ENCODE measurements at places on chromosomes 7 and 10. TPM values are rescaled to one million over a fixed set of nuclear protein-coding genes. Genes with fewer than 3 reads are reported as not detected.

RASSF4 gene
- 13.1 TPM for total RNA-seq

FAM25C gene
- total RNA-seq: not detected

PILRA gene
- total RNA-seq: not detected

EBLN1 gene
- not detected for total RNA-seq

PON1 gene
- not detected for total RNA-seq

IFT22 gene
- 15.8 TPM for total RNA-seq

CHRM2 gene
- not detected for total RNA-seq

ITPRID1 gene
- not detected for total RNA-seq

SPDYE6 gene
- not detected for total RNA-seq

SVIL gene
- 98.9 TPM for total RNA-seq

HABP2 gene
- total RNA-seq: 0.19 TPM

SOSTDC1 gene
- 0.05 TPM for total RNA-seq

GNGT1 gene
- total RNA-seq: not detected

CCL26 gene
- total RNA-seq: not detected

TFEC gene
- 2.0 TPM for total RNA-seq

EN2 gene
- not detected for total RNA-seq

Measured in dermis blood vessel endothelial cell (primary cell).